Cortex of kidney (tissue), 1 donor: ENCODE measurements at places on chromosomes 1 and 21.

DNA sequence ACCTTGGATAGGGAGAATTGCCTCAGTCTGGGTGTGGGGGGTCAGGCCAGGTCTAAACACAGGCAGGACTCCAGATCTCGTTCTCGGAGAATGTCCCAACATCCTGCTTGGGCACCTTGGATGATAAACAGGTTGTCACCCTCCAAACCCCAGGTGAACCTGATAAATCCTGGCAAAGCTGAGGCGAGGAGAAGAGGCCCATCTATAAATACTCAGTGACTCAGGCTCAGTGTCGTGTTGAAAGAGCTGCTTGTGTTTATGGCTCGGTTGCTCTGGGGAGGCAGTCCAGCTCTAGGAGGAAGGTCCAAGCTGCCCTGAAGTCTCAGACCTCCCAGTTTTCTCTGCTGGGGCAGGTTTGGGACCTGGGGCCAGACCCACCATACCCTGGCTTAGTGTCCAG, 15.8 kb upstream of the TRIM63 start:
- no peak for DNase-seq

DNA sequence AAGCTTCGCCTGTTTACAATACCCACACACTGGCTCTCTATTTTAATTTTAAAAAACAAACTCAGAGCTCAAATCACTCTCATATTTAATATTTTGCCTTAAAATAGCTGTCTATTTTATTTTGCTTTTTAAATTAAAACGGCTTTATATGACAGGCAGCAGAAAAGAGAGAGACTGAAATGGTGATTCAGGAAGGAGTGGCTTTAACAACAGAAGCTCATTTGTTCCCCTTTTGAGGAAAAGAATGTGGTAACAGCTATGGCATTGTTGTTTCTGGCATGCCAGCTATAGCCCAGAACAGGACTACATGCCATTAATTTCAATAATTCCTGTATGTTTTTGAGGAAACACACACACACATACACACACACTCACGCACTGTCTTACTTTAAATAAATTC, 234.2 kb upstream of the PTBP2 start:
- no peak for DNase-seq

DNA sequence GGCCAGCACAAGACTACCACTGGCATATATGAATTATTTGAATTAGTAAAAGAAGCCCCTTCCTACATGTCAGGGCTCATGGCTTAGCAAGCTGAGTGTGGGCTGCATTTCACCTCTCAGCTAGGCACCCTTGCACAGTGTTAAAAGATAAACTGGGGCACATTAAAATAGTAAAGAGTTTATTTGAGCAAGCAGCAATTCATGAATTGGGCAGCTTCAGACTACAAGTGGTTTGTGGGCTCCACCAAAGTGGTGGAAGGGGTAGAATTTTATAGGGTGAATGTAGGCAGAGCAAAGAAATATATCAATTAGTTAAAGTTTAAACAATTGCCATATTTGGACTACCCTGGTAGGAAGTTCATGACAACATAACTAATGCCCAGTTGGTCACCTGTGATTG, 178.8 kb downstream of the PLPP3 start:
- DNase-seq, result no peak

GRCh38 chr1:19682257-19682656, 17.6 kb downstream of the HTR6 start:
- DNase-seq, result no peak

DNA sequence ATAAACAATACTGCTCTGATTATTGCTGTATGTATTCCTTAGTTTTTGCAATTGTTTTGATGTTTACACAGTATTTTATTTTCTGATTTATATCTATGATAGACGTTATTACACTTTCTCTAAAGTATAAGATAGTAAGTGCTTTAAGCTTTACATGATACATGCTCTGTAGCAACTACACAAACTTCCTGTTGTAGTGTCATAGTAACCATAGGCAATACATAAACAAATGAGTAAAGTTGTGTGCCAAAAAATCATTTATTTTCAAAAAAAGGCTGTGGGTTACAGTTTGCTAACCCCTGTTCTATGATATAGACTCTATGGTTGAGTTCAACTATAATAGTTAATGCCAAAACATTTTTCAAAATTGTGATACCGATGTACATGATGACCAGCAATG, 1156.4 kb downstream of the AMY1C start:
- no peak for DNase-seq

GRCh38 chr1:223717695-223718363, 5.5 kb downstream of the CAPN2 start:
- no peak for DNase-seq

GRCh38 chr1:185934476-185935189, 200.4 kb downstream of the HMCN1 start:
- no peak for DNase-seq

GRCh38 chr1:219088778-219089557, 84.7 kb upstream of the LYPLAL1 start:
- no peak for DNase-seq

DNA sequence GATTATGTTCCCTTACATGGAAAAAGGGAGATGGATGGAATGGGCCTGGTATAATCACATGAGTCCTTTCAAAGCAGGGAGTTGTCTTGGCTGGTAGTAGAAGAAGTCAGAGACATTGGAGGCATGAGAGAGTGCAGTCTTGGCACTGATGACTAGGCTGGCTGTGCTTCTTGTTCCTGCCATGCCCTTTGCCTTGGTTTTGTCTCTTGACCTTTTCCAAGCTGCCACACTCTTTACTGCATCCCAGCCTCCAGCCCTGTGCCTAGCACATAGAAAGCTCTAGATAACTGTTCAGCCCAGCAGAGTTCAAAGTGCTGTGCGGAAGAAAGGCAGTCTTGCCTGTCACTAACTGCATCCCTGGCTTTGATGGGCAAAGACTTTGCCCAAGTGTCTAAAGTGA, 412.6 kb downstream of the PRDM2 start:
- DNase-seq, result no peak

DNA sequence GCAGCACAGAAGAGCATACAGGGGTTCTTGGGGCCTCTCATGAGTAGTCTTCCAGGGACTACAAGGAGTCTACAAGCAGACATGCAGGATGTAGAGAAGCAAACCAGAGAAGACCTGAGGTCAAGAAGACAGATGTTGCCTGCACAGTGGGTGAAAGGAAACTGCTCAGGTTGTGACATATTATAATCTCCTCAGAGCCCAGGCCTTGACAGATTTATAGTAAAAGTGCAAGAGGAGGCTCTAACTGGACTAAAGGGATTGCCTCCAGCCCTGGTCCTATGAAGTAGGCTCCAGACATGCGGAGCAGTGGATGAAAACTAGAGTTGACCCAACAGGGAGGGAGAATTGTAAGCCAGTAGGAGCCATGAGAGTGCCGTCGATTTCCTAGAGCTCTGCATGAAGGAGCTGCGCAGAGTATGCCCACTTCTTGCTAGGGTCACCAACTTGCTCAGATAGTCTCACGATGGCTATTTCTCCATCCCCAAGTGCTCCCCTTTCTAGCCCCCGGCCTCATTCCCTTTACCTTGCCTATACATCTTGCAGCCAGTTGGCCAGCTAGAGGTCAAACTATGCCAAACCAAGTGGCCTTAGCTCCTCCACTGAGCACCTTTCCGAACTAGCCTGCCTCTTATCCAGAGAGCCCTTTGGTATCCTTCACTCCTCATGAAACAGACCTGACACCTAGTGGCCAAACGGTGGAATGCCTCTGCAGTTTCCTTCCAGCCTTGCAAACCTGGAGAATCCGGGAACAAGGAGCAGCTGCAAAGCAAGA, 36.2 kb upstream of the IPO9 start:
- no peak for DNase-seq

DNA sequence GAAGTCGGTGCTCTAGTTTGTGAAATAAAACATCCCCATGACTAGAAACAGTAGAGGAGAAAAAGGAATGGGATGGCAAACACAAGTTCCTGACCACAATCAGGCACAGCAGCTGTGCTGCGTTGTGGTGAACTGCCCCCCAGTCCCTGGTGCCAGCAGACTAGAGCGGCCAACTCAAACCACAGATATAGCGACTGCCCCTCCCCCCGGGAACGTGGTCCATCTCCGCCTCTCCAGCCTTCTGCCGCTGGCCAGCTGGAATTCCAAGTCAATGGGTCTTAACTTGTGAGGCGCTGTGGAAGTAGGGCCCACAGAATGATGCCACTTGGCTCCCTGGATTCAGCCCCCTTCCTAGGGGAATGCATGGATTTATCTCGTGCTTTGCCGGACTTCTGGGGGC, 41.6 kb upstream of the ZNF678 start:
- no peak for DNase-seq

DNA sequence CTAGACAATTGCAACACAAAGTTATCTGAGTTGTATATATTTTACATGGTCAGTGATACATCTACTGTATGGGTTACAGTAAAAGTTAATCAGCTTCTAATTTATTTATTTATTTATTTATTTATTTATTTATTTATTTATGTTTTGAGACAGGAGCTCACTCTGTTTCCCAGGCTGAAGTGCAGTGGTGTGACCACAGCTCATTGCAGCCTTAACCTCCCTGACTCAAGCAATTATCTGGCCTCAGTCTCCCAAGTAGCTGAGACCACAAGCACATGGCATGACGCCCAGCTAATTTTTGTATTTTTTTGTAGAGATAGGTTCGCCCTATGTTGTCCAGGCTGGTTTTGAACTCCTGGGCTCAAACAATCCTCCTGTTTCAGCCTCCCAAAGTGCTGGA, 241.6 kb downstream of the PTPRC start:
- DNase-seq, result no peak

GRCh38 chr1:98034505-98034904, 113.7 kb upstream of the DPYD start:
- no peak for DNase-seq

GRCh38 chr1:116666187-116667077, 1.1 kb downstream of the IGSF3 start:
- no peak for DNase-seq

- no peak for DNase-seq
Observed at GRCh38 chr1:70140894-70141293, 64.5 kb downstream of the LRRC40 start.

DNA sequence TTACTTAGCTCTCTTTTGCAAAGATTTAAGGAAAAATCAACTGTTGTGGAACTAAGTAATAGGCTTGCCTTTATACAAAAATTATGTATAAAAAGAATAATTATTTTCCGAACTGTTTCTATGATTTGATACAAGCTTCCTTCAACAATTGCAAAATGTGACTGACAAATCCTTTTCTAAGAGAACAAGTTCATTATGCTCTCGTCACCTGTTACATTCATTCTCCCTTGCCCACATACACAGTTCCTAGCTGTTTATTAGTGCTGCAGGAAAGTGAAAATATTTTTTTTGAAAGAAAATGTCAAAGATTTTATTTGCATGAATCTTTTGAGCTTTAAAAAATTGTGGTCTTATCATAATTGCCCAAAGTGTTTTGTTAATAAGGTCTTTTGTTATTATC, 466.2 kb downstream of the USP25 start:
- DNase-seq, result no peak

- DNase-seq, result no peak
Observed at GRCh38 chr1:245361065-245361464, 206.3 kb downstream of the KIF26B start.

- no peak for DNase-seq
Observed at GRCh38 chr1:19034721-19035120, 78.2 kb upstream of the IFFO2 start.

GRCh38 chr1:25706146-25707089, 89.8 kb downstream of the MAN1C1 start:
- DNase-seq, result no peak

DNA sequence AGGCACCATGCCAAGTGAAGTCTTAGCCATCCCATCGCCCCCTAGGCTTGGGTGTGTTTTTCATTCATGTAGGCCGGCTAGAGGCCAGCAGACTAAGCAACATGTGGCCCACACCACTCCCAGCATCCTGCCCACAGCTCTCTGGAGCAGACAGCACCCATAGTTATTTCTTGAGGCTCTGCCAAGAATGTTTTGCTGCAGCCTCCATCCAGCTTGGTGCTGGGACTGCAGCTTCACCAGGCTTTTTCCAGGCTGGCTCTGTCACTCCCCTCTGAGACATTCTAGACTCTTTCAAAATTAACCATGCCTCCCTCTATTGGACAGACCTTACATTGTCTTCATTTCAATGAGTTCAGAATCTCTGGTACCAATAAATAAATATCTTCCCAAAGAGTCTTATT, 104.2 kb downstream of the DUSP10 start:
- DNase-seq, result no peak

- no peak for DNase-seq
Observed at GRCh38 chr1:174114788-174115448, 44.4 kb upstream of the RABGAP1L start.

DNA sequence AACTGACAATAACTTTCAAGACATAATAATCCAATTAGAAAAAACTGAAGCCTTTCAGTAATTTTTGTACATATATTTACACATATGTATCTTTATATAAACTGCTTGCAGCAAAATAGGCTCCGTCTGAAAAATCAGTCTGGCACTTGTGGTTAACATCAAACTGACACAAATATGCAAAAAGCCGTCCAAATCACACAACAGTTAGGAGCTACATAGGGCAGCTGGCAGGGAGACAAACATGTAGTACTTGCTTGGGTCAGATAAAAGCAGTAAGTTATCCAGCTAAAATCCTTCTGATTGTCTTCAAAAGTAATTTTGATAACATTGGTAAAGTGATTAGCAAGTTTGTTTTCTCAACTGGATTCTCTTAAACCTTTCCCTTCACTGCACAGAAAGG, 14.7 kb upstream of the GUCA2A start:
- no peak for DNase-seq

DNA sequence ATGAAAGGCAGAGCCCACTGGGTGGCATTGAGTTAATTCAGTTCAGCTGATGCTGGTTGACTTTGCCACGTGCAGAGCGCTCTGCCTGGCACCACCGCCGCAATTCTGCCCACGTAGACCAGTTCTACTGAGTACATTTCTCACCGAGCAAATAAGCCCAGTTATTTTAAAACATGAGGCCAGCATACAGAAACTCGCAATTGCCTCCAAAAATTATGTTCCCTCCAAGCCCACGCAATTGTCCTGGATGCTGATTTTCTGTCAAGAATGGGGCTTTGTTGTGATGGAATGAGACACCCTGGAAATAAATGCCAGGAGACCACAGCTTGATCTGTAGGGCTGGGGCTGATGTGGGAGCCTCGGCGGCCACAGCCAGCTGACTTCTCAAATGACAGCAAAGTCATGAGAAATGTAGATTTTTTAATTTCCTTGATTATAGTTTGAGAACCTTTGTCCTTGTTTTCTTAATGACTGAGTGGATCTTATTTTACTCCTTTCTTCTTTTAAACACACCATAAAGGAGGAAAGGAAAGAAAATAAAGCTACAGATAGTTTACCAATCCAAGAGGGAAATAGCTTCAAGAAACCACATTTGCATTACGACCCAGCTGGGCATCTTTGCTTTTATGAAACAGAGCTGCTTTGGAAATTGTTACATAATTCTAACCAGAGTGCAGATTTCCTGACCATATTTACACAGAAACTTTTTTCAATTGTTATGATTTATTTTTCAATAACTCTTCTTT, 11.6 kb upstream of the PARP1 start:
- no peak for DNase-seq
